GM12891 (cell line): ENCODE measurements at places on chromosomes 16 and 17.

- no peak for DNase-seq
Measured at GRCh38 chr17:17057057-17057551, 14.8 kb downstream of the MPRIP start.

DNA sequence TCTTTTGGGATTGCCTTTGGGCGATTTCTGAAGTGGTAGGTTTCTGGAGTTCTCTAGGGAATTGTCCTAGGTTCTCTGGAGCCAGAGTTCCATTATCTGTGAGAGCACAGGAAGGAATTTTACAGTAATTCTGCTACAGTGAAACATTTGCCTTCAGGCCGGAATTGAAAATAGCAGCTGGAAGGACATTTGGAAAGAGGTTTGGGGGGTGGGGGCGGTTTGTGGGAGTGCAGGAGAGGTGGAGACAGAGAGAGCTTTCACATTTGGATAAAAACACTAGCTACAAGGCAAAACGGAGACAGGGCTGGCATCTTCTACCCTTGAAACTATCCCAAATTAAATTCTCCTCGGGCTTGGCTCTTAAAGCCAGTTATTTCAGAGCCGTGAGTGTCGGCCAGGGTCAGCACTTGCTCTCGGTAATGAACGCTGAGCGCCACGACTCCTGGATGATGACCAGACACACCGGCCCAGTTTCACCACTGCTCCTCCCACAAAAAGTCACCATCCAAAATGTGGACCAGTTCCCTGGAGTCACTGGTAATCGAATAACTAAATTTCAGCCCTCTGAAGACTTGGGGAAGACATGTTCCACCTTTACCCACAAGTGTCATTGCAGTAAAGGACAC lies 67.7 kb upstream of the TANC2 start:
- DNase-seq: no peak

- no peak for DNase-seq
Measured at GRCh38 chr17:30005709-30006320, 64.4 kb downstream of the EFCAB5 start.

DNA sequence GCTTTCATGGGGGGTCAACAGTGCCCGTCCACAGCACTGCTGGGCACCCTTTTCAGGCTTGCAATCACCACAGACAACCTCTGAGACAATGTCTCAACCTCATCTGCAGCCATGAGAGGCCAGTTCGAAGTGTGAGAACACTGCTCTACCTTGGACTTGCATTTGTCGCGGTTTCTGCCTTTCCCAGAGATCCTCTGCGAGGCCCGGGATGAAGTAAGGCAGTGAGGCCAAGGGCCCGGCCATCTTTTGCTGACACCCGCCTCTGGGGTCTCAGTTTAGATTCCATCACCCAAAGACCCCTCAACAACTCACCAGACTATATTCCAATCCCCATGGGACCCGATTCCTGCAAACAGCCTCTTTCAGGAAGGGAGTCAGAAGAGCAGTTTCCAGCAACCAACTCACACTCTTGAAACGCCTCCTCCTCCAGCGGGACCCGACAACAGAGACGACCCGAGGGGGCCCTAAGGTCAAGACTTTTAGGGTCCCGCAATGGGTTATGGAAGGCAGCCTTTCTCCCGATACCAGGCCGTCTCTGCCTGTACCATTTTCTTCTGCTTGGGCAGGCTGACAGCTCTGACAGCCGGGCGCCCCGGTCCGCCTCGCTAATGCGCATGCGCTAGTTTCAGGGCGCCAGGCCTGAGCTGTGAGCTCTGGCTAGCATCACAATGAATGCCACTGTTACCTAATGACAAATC lies 576.0 kb downstream of the KCNJ18 start:
- DNase-seq: no peak

DNA sequence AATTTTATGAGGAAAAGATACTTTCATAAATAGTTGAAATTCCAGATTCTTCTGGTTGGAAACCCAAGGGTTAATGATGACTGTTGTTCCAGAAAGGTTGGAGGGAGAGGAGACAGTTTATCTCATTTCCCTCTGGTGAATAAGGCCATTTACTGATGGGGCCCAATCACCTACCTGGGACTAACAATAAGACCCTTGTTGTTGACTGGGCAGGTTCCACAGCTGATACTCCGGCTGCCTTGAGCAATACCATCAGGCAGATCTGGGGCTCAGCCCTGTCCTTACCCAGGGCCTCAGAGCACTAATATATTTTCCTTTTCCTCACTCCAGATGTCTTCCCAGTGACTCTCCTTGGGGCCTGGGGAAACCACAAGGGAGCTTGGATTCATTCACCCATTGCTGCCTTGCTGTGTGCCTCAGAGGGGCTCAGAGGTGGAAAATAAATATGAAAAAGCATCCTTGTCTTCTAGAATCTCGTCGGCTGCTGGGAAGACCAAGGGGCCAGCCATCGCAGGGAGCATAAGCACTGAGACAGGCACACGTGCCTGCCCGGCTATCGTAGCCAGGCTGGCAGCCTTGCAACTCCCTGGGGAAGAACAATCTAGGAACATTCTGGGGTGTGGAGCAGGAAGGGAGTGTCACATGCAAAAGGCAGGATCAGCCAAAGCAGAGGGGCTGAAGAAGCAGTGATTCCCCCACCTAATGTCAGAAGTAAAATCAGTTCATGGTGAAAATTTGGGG lies 54.4 kb downstream of the MPRIP start:
- DNase-seq: no peak
